Fibroblast of upper back skin (primary cell): ENCODE measurements at places on chromosomes 4 and X.

DNA sequence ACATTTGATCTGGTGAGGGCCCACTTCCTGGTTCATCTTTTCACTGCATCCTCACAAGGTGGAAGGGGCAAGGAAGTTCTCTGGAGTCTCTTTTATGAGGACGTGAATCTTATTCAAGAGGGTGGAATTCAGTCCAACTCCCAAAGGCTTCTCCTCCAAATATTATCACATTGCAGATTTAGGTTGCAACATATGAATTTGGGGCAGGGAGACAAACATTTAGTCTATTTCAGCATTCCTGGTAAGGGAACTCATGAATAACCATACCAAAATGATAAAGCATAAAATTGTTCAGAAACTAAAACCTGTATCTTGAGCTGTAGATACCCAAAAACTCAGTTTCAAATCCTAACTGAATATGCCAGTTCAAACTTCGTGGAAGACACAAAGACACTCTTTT, 246.8 kb downstream of the QDPR start:
- peak; percentile 11 for DNase-seq

DNA sequence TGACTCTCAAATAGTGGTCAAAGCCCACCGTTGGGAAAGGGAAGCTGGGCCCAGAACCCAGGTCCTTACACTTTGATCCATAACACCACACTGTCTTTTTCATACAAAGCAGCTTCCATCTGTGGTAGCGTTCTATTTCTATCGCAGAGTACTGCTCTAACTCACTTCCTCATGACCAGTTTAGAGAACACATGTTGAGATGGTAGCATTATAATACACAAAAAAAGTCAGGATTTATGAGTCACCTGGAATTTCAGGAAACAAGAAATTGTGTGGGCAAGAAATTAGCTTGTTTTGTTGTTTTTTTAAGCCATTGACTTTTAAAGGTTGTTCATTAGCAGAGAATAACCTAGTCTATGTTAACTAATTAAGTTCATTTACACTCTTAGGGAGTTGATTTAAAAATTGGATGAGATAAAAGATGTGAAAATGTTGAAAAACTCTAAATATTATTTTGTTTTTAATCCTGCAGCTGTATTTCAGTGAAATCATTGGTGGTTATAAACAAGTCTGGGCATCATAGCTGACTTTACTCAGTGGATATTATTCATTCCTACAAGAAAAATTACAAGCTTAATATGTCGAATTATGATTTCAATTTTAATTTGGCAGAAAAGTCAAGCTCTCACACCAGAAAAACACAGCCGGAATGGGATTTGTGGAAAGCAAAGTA, 1011.1 kb upstream of the HS3ST1 start:
- DNase-seq = no peak

DNA sequence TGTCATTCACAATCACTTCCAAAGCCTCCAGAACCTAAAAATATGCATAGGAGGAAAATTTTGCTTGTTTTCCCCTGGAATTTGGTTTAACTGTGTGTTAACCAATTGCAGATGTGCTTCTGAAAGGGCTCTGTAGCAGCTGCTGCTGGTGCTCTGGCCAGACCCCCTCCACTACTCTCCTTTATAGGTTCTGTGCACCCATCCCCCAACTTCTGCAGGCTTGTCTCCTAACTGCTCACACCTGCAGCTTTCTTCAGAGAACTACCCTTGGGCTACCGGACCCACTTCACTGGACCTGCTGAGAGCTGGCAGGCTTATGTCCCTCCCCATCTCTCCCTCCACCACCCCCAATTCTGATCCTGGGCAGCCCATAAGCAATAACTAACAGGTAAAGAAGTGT, 662.1 kb upstream of the DIPK2B start:
- no peak for DNase-seq

DNA sequence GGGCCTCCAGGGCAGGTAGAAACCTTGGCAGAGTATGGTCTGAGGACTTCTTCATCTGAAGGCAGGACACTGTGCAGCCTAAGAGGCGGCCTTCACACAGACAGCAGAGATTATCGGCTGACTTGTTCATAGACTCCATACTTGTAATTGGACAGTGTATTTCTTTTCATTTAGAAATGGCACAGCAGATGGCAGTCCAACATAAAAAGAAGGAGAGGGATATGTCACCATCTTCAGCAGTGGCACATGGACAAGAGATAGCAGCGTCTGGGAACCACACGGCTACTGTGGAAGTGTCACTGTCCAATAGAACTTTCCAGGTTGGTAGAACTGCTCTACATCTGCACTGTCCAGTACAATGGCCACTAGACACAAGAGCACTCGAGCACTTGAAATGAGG, 21.7 kb upstream of the GEMIN8 start:
- DNase-seq = no peak

- DNase-seq = no peak
These were observed 67.4 kb upstream of the SCML1 start for GRCh38 chrX:17669891-17670290.

DNA sequence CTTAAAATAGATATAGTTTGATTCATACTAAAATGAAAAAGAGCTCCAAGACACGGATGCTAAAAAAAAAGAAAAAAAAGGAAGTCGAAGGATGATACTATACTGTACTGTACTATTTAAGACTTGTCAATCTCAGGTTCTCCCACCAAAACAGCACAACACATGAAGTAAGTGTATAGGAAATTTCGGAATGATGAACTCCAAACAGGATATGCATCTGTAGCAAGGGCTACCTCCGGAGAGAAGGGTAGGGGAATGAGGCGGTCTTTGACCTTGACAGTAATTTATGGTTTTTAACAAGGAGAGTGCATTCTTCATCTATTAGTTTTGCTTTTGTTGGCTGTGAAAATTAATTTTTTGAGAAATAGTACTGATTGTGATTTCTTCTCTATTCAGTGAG, 541 bp upstream of the FIP1L1 start:
- peak; percentile 7 for DNase-seq

DNA sequence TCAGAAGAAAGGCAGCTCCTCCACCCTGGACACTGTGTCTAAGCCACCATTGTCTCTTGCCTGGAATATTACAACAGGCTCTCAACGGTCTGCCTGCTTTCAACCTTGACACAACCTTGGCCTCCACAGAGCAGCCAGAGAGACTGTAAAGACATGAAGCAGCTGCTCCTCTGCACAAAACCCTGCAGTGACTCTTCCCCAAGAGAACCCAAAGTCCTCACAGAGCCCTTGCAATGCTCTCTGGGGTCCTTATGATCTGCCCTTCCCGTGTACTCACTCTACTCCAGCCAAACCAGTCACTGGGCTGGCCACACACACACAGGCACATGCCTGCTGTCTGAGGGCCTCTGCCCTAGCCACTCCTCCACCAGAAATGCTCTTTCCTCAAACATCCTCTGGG, 75.9 kb upstream of the CPEB2 start:
- DNase-seq = no peak

DNA sequence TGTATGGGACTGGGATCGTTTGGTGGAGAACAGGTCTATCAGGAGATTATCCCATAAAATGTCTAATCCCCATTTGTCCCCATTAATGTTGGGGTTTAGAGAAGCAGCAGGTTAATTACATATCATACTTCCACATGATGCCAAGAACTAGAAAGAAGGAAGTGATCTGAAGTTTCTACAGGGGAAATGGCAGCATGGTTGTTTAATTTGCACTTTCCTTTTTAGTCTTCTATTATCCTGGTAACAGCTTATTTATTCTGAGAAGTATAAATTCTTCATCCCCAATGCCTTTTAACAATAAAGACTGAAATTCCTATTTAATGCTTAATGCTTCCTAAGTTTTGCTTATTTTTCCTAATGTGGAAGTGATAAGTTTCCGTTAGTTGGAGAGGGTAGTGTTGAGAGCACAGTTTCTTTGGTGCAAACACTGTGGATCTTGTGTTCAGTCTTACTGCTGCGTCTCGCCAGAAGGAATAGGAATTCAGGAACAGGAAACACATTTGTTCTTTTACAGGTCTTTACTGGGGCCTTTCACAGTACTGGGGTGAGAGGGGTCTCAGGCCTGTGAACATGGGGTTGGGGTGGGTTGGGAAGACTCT, 59.5 kb upstream of the TADA2B start:
- DNase-seq = no peak

DNA sequence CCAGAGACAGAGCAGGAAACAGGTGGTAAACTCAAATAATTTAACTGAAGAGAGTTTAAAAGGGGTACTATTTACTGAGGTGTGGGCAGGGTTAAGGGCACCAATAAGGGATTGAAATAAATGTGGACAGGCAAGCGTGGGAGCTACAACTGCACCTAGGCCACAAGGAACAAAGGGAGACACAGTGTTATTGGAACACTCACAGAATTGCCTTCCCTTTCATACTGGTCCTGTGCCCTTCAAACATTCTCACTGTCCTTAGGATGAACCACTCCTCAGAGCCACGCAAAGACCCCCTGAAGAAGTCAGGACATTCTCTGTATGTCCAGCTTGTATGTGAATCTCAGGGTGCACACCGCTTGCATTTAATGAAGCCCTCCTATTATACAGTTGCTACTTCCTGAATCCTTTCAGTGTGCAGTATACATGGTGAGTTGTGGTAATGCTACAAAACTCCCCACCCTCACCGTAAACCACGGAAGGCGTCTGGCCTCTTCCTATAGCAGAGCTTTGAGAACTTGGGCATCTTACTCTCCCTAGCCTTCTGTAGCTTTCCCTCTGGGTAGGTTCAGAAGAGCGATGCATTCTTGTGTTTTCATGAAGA, 9.6 kb upstream of the MRPL1 start:
- DNase-seq = no peak

- peak; percentile 49 for DNase-seq
These were observed 87.9 kb downstream of the TET2 start for GRCh38 chr4:105234582-105234981.

GRCh38 chrX:104618106-104618895, 52.3 kb downstream of the IL1RAPL2 start:
- DNase-seq = no peak

DNA sequence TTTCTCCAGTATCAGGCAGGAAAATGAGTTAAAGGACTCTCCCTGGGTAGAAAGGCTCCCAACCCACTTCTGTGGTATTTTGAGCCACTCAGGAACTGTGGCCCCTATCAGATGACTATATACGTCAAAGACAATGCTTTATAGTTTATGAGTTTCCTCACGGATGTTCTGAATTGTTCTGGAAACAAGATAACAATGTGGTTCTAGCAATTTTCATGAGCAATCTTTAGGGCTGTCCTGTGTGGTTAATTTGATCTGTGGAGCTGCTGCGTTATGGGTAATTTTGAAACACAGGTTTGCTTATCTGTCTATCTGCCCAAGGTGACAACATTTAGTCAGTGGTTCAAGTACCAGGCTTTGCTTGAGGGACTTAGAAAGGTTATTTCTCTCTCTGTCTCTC, 46.7 kb upstream of the IL2 start:
- DNase-seq = no peak

DNA sequence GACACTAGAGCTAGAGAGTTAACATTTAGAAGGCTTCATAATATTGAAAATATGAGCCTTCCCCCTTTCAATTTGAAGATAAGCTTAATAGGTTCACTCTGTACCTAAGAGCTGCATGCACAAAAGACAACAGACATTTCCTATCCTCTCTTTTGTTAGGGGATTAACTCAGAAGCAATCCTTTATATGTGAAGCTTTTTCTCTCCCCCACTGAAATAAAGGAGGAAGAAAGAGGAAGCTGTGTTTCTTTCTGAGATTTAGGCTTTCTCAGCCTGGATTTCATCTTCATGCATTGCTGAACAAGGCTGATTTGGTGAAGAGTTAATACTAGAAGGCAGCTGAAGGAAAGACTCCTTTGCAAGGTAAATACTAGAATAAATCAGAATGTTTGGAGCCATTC, 21.0 kb upstream of the CABS1 start:
- DNase-seq = no peak

DNA sequence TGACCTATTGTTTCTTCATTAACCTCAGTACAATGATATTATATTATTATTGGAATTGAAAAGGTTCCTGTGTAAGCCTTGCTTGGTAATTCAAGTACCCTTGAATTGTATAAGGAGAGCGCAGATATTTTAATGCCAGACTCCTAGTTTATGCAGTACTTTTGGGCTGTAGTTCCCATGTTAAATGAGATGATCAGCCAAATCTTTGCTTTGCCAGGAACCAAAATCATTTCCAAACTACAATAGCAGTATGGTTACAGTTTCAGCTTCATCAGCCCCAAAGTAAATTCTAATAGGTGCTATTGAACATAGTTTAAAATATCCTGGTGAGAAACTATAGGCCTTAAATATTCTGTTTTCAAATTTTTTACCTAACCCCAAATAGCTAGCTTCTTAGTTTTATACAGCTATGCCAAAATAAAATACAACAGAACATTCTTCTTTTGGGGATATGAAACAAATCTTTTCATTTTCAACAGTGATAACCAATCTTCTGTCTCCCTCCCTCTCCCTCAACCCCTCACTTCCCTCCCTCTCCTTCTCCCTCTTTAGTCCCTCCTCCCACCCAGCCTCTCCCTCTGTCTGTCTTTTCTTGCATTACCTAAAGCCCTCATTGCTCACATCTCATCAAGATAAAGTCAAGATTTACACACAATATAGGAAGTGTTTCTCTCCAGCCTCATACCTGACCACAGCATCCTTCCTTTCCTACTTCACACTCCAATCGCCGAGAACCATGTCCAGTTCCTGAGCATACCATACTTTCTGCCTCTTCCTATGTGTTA, 190.1 kb downstream of the SHROOM3 start:
- DNase-seq = no peak

DNA sequence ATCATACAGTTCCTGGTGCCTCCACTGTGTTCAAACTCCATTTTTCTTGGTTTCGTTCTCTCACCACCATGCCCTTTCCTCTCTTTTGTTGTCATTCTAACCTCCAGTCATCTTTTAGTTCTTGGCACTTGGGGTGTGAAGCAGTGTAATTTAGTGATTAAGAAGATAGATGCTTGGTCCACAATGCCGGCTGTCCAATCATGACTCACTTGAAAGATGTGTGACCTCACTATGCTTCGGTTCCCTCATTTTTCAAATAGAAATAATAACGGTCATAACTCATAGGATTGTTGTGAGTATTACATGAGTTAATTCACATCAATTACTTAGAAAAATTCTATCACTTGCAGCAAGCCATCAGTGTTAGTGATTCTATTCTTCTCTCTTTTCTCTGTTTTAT, 327.8 kb downstream of the ADGRL3 start:
- DNase-seq = peak; percentile 7

DNA sequence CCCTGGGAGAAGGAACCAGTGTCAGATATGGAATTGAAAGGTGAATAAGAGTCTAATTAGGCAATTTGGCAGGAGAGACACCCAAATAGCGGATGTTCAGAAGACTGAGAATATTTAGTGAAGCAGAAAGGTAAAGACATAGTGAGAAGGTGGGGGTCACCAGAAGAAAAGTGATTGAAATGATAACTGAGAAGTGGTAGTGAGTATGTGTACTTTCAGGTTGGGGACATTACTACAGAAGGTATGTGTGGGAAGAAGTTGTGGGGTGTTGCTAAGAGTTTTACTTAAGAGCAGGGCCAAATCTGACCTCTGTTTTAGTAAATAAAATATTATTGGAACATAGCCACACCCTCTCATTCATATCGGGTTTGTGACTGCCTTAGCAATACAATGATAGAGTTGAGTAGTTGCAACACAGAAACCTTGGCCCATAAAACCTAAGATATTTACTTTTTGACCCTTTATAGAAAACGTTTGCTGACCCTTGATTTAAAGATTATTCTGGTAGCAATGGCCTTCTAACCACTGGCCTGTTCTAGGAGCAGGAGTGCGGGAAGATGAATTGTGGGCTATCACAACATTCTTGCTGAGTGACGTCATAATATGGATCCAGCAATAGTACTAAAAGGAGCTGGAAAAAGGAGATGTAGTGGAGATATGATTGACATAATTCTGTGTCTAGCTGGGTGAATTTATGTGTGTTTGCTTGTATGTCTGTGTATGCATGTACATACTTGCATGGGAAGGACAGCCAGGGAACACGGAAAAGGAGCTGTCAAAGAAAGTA, 115.3 kb downstream of the HS3ST1 start:
- DNase-seq = peak; percentile 6

GRCh38 chr4:185465707-185466106, 5.8 kb downstream of the CCDC110 start:
- no peak for DNase-seq
